ENCODE measurements at places on chromosomes 11 and 22.
A peak's percentile ranks its signal among the peaks of the same experiment; 100 is the strongest.

GRCh38 chr11:2742611-2743426 lies 43.0 kb upstream of the KCNQ1OT1 start:
- DNase-seq, result no peak

GRCh38 chr11:30510750-30511149 lies 75.4 kb downstream of the MPPED2 start:
- no peak for DNase-seq

DNA sequence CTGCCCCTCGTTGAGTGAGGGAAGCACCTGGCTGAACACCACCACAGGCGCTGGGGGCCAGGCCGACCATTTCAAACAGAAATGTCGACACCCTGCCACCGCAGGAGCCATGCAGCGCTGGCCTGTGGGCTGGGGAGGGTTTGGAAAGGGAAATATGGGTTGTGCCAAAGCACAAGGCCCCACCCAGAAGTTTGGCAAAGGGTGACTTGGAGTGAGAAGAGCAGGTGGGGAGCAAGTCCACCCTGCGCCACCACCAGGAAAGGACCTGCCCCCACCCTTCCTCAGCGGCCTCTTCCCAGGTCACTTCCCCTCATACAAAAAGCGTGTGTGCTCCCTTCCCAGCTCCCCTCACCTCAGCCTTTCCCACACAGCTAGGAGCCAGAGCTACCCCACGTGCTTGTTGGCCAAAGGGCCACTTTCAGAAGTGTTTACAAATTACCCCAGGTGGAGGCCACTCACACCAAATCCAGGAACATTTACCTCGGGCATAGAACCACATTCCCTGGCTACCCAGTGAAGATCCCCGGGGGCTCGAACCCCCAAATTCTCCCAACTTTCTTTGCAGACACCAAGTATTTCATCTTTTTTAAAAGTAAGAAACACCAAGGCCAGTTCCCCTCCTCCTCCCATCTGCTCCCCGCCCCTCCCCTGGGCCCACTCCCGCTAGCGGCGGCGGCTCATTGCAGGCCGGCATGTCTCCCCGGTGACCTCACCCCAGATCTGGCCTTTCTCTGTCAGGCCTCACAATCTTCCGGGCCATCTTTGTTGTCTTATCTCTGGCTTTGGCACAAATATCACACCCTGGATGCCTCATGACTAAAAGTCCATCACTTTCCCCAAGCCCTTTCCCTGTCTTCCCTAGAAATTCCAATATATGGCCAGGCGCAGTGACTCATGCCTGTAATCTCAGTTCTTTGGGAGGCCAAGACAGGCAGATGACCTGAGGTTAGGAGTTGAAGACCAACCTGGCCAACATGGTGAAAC lies 20.5 kb upstream of the SCGB1A1 start:
- DNase-seq, result peak; percentile 61

- DNase-seq, result no peak
Observed at GRCh38 chr11:44785856-44786607, 59.3 kb downstream of the TSPAN18 start.
